ENCODE measurements at places on chromosomes 12 and 14.

GRCh38 chr12:65598688-65599087 is 225.6 kb upstream of the HMGA2 start:
- no peak for DNase-seq

DNA sequence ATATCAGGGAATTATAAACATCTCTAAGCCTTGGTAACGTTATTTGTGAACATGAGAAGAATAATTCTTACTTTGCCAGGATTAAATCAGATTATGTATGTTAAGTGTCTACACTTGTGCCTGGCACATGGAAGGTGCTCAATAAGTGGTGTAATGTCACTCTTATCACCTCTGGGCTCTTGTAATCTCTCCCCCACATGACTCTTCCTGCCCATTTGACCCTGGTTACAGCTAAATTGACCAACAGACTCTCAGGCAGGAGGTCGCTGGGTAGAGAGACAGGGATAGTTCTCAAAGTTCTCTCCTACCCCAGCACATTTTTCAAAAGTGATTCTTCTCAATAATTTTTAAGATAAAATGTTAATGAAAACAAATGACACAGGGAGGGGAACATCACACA is 137.8 kb upstream of the FRMD6 start:
- no peak for DNase-seq

- DNase-seq, result no peak
Measured at GRCh38 chr12:81683881-81684280, 75.3 kb downstream of the PPFIA2 start.

DNA sequence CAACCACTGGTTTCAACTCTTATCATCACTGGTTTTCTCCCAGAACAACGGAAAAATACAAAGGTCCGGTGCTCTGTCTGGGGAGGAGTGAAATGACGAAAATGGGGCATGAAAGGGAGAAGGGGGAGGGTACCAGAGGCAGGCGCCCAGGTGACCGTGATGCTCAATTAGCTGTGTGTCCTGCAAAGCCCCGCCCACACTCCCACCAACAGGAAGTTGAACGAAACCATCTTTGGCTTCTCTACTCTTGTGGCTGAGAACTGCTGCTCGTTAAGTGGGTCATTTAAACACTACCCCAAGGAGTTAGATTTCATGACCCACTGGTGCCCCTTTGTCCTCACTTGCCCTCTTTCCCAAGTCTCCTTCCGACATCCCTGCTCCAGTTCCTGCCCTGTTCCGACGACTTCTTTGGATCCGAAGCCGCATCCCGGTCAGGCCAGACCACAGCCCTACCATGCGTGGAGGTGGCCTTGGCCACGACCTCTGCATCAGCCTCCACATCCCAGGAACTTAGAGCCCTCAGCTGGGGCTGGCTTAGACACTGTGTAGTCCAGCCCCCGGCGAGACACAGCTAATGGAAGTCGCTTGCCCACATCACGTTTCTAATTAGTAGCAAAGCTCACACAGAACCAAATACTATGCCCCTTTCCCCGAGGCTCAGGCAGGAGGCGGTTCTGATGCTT is 11.4 kb upstream of the LRTM2 start:
- DNase-seq, result no peak

- DNase-seq, result no peak
Measured at GRCh38 chr14:52253503-52253902, 14.0 kb upstream of the PTGDR start.

DNA sequence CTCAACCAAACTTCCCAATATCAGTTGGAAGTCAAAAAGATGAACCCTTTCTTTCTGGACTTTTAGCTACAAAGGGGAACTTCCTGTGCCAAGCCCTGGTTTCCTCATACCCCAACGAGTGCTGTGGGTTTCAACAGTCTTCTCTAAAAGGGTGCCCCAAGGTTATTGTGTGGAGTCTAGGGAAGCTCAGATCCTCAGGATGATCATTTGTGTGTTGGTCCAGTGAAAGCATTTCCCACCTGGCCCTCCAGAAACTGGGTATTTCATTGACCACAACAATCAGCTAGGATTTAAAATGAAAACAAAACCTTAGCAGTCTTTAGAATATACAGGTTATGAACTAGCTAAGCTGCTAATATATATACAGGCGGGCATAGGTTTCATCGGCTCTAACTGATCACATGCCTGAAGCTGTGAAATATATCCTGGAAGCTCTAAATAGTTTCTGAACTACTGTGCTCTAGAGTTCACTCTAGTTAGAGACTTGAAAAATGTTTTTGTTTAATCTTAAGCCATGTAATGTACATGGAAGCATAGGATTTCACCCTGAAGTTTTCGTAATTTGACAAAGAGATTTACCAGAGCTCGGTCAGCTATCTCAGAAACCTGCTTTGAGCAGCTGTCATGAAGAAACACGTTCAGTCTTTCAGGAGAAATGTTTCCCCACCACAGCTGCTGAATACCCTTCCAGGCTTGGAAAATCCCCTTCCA is 29.6 kb downstream of the P2RX4 start:
- no peak for DNase-seq

DNA sequence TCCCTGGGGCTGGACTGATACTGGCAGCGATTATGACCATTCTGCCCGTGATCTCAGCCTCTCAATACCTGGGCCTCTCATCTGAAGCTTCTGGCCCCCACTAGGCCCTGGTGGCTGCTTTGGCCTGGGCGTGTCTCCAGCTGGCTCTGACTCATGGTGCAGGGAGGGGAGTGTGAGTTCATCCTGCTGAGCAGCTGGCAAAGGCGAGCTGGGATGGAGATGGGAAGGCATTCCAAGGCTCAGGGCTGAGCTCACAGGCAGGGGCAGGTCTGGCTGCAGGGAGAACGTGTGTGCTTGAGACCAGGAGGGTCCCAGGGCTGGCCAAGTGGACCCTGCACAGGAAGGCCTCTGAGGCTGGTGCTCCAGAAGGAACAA is 221.8 kb downstream of the TMEM121 start:
- DNase-seq, result no peak

DNA sequence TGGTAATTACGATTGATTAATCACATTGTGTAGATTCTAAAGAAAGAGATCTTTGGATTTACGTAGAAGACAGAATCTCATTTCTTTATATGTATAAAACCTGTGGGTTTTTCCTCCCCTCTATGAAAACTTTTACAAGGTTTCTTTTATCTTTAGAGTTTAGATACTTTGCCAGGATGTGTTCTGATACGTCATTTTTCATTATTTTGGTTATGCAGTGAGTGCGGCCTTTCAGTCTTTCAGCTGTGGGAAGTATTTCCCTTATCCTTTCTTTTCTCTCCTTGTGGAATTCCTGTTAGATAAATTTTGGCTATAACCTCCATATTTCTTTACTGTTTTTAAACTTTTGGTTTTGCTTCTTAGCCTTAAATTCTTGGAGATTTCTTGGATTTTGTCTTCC is 92.7 kb downstream of the TTLL5 start:
- no peak for DNase-seq

GRCh38 chr12:110640275-110641025 is 26.5 kb downstream of the TCTN1 start:
- no peak for DNase-seq

GRCh38 chr12:879641-880040 is 69.9 kb downstream of the RAD52 start:
- DNase-seq, result no peak

DNA sequence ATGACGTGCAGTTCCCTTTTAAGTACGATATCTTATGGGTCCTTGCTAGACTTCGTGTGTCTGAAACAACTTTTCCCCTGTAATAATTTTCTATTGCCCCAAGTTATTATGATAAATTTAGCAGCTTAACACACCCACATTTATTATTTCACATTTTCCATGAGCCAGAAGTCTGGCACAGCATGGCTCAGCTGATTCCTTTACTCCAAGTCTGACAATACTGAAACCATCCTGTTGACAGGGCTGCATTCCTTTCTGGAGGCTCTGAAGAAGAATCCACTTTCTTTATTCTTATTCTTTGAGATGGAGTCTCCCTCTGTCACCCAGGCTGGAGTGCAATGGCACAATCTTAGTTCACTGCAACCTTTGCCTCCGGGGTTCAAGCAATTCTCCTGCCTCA is 80.9 kb downstream of the DENND5B start:
- DNase-seq, result no peak

- no peak for DNase-seq
Measured at GRCh38 chr14:51109651-51110050, 14.7 kb upstream of the TRIM9 start.

DNA sequence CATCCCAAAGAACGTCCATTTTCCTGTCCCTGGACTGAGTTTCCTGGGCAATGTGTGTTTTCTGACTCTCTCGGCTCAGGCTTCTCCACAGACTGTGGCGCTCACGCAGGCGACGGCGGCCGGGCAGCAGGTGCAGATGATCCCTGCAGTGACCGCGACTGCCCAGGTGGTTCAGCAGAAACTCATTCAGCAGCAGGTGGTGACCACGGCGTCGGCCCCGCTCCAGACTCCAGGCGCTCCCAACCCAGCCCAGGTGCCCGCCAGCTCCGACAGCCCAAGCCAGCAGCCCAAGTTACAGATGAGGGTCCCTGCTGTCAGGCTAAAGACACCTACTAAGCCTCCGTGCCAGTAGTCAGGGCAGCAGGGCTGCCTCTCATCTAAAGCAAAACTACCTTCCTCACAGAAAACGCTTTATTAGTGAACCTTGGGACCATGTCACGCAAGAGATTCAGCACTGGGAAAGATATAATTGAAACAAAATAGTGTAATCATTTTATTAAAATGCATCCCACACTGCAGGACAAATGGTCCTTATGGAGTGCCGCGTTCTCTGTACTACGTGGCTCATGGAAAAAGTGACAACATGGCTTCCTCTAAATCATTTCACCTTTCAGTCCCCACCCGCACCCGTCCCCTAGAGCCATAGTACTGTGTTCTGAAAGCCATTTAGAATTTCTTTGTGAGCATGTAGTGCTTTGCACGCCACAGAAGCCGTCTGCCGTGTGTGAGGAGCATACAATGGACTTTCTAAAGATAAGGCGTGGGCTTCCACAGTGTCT is 66.6 kb downstream of the DDX51 start:
- DNase-seq, result no peak

DNA sequence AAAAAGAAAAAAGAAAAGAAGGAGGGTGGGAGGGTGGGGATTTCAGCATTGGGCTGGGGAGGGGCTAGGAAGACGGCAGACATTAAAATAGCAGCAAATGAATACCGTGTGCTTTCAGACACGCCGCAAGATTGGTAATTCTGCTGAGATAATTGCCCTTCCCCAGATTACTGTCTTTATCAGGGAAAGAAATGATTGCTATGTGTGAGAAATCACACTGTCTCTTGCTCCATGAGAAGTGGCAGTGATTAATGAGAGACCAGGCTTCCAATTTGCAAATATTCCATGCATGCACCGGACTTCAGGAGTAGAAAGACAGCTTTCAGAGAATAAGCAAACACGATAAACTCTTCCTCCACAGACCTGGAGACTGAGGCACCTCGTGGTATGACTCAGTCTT is 7.6 kb upstream of the KCNA5 start:
- DNase-seq, result no peak

GRCh38 chr14:96177766-96178375 is 26.8 kb upstream of the BDKRB2 start:
- no peak for DNase-seq

- DNase-seq, result no peak
Measured at GRCh38 chr14:69572030-69572840, 2.4 kb downstream of the CCDC177 start.

DNA sequence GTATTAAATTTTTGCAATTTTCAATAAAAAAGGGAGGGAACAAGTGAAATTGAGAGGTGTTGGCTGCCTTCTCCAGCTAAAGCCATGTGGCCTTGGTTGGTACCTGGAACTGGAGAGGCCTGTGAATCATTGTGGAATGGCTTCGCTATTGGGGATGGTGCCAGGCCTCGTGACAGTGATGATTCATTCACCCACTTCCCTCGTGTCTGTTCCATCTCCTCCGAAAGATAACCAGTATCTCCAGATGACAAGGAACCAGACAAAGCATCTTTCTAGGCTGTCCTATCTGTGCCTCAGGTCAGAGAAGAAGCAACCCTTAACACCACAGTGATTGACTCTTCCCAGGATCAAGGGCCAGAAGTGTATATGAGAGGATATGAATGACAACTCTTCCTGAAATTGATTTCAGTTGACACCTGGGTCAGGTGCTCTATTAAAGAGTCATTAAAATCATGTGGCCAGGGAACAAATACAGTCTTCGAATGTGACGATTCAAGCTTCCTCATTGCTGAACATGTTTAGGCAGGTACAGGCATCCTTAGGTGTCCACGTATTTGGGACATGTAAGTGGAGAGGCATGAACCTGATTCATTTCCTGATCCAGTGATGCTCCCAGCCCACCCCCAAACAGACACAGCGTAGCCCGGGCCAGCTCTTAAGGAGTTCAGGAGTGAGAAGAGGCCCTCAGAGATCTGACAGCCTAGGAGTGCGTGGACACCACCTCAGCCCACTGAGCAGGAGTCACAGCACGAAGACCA is at the start of gene RNASE7:
Gene RNASE7 (plus strand): TSS at position 687 of the 758 bp plus-strand sequence. CDS start 631 bp downstream, outside the sequence.
- no peak for DNase-seq

DNA sequence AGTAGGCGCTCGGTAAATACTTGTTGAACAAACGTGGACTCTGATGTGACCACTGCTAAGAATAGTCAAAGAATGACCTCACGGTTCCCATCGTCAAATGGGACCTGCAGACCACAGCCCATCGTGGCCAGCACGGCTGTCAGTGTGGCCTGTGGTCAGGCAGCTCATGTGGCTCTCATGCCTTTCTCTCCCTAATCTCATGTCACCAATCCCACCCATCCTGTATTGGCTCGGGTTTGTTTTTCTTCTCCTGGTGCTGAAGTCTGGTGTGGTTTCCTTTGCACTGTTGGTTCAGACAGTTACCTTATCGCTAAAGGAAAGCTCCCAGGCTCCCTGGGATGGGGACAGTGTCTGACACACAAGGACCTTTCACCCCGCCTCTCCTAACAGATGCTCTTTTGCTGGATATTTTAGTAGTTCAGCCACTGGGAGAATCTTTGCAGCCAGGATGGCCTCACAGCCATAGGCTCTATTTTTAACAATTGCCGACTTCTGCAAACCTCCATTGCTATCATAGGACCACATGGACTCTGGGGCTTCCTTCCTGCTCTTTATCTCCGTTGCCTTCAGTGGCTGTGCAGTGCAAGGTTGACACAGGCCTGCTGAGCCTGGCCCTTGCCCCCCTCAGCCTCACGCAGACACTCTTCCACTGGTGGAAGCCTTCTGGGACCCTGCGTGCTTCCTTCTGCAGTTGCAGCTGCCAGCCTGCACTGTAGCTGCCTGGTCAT is 293.1 kb upstream of the FKBP4 start:
- DNase-seq, result no peak

GRCh38 chr12:79420146-79420618 is 270.6 kb downstream of the PAWR start:
- DNase-seq, result no peak

DNA sequence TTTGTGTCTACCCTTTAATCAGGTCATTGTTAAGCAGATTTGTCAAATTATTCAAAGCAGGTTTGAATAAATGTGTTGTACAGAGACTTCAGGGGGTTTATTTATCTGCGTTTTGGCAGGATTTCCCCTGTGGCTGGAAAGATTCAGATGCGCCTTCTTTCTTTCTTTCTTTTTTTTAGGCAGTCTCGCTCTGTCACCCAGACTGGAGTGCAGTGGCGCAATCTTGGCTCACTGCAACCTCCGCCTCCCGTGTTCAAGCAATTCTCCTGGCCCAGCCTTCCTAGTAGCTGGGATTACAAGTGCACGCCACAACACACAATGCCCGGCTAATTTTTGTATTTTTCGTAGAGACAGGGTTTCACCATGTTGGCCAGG is 6.3 kb upstream of the NANOGNB start:
- DNase-seq, result no peak
